Stimulated activated CD4-positive, alpha-beta T cell treated with anti-CD3 and anti-CD28 coated beads, Interleukin-1b, Interleukin-23, amount 100 ng/mL, for 1 hour (primary cell): ENCODE measurements at places on chromosomes 11 and 22.

DNA sequence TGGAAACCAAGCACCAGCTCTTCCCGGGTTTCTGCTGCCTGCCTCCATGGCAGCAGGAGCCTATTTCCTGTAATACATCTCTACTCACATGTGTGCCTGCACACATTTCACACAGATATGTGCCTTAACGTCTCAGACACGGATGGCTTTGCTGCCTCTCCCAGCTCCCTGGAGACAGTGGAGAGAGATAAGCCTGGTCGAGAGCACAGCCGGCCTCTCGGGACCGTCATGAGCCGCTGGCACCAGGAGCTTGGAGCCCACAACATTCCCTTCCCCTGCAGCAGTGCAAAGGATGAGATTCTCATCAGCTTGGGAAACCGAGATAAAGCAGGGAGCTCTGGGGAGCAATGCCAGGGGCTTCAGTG lies 587.7 kb downstream of the BRD1 start:
- DNase-seq, result no peak

- no peak for DNase-seq
These were observed 6.0 kb upstream of the SLC35F2 start for GRCh38 chr11:107864591-107864990.

DNA sequence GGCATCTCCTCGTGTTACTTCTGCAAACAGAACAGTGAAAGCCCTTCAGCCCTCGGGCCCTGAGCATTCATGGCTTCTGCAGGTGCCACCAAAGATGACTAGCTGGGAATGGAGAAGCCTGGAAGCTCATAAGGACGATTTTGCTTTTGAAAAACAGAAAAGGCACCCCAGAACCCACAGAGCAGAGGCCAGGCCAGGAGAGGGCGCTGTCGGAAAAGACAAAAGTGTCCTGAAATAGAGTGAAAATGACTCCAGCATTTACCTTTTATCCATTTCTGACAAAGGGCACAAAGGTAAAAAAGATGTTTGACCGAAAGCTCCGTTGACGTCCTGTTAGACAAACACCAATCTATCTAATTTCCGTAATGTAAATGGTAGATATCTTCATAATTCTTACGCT lies 37.6 kb downstream of the ZNF195 start:
- peak; percentile 18 for DNase-seq

DNA sequence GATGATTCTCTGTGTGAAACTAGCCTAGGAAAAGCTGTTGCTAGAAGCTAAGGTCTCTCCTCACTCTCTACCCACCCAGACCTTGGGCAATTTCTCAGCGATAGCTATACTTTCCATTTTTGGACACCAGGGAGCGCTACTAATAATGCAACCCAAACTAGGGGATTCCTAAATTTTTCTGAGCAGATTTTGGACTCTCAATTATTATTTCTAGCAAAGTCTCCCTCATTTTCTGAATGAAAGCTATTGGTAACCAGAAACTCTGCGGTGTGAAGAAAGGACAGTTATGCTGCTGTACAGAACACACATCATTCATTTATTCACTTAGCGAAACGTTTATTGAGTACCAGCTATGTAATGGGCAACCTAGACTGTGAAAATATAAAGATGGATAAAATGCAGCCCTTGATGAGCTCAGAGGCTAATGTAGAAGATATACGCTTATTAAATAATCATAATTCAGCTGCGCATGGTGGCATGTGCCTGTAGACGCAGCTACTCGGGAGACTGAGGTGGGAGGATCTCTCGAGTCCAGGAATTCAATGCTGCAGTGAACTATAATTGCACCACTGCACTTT lies 6.1 kb upstream of the STIM1 start:
- no peak for DNase-seq

- DNase-seq, result no peak
These were observed 5.5 kb downstream of the OPCML start for GRCh38 chr11:133526790-133527189.

DNA sequence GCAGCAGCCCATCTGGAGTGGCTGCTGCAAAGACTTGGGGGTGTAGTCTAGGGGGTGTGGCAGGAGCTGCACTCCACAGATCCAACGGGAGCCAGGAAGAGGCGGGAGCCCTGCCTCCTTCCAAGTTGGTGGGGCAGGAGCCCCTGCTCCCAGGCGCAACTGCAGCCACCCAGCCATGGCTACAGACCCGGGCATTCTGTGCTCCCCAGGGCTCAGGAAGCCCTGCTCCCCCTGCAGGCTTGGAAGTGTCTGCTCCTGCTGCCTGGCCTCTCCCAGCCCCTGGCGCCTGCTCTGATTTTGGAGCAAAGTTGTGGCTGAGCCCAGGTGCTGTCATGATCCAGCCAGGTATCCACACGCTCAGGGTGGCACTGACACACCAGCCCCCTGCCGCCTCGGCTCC lies 58.5 kb downstream of the CCDC34 start:
- no peak for DNase-seq

DNA sequence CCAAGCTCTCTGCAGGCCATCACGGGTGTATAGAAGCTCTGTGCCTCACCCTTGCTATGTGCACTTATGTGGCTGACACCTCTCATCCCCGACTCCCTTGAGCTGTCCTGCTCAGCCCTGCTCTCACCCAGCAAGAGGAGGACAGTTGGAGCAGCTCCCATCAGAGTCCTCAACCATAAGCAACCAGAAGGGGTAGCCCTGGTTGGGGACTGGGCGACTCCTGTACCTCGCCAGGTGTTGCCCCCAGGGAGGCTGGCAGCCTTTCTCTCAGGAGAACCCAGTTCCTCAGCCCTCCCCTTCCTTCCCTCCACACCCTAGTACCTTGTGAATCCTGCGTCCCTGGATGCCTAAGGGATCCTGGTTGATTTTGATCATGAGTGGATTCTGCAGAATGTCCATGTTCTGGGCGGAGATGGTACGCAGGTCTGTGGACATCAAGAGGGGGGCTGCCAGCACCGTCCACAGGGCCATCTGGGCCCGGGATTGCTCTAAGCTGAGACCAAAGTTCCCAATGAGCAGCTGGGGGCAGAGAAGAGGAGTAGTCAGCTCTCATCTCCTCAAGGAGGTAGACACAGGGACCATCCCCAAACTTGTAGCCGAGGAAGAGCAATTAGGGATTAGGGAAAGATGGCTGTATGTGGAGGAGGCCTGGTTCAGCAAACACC lies 8.0 kb downstream of the NAGA start:
- DNase-seq, result no peak

- no peak for DNase-seq
These were observed 548 bp downstream of the FDXACB1 start for GRCh38 chr11:111878385-111878848.

- DNase-seq, result no peak
These were observed 34.1 kb downstream of the SGSM3 start for GRCh38 chr22:40404251-40405177.

- DNase-seq, result no peak
These were observed 678 bp downstream of the CD248 start for GRCh38 chr11:66315921-66316811.

- DNase-seq, result no peak
These were observed 13.1 kb upstream of the E2F8 start for GRCh38 chr11:19253817-19254216.

- DNase-seq, result no peak
These were observed 51.8 kb downstream of the SYN3 start for GRCh38 chr22:33006220-33006954.

GRCh38 chr11:2740275-2740940 lies 40.6 kb upstream of the KCNQ1OT1 start:
- DNase-seq, result no peak

GRCh38 chr11:65419772-65420481 lies 2.7 kb upstream of the NEAT1 start:
- DNase-seq, result no peak

DNA sequence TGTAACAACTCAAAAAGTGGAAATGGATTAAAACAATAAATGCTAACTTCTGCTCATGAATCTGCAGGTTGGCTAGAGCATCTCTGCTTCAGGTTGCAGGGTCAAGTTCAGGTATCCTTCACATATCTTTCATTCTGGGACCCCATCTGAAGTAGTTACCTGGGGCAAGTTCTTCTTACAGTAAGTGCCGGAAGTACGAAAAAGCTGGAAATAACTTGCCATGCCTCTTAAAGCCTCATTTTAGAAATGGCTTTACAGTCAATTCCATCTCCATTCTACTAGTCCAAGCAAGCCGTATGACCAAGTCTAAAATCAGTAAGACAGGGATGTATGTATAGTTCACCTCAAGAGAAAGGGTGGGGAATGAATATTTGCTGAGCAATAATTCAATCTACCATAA lies 93.7 kb downstream of the FCHSD2 start:
- DNase-seq, result no peak

GRCh38 chr11:119356349-119357031 lies 10.0 kb upstream of the MFRP start:
- DNase-seq, result peak; percentile 52

DNA sequence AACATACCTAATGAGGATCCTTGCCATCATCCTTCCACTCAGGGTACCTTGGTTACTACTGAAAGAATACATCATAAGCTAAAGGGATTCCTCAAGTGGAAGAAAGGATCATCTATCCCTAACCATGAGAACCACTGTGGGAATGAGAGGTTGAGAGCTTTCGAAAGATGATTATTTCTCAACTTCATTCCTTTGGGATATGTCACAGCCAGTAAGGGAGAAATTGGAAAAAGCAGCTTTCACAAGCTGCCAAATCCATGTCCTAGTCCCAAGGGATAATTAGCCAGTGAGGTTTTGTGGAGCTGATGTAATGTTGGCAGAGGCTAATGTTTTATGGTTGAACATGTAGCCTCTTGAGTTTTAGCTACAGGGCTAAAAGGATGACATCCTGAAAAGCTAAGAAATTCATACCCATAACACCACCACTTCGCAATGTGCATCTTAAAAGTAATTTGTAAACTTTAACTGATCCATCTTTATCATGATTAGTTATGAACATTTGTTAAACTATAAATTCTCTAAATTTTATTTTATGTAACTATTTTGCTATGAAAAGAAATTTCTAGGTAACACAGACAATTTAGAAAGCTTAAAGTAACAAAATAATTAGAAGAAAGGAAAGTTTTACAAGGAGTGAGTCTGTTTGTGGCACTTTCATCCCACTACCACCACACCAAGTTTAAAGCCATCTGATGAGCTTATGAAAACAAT lies 123.9 kb downstream of the MRTFA start:
- DNase-seq, result no peak

- DNase-seq, result no peak
These were observed 539.3 kb upstream of the B3GAT1 start for GRCh38 chr11:134951305-134951700.

DNA sequence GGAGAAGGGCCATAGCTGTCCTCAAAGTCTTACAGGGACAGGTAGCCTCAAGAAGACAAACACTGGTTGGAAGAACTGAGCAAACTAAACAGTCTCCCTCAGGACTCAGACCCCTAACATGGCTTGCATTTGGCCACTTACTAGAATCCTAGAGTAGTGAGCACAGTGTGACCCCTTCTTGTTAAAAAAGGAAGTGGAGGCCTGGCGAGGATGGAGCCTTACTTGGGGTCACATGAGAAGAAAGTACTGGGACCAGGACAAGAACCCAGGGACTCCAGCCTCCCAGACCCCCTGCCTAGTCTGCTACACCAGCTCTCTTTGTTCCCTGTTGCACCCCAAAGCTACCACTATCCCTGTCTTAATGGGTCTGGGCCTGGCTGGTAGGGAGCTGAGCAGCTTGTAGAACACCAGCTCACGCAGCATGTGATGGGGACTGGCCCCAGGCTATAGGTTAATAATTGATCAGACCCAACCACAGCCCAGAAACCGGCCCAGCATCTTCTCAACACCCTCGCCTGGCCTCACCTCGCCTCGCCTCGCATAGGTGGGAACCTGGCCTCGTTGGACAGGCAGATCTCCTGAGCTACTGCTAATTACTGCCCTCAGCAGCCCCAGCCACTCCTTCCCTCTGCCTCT lies 17.6 kb downstream of the DGAT2 start:
- no peak for DNase-seq

DNA sequence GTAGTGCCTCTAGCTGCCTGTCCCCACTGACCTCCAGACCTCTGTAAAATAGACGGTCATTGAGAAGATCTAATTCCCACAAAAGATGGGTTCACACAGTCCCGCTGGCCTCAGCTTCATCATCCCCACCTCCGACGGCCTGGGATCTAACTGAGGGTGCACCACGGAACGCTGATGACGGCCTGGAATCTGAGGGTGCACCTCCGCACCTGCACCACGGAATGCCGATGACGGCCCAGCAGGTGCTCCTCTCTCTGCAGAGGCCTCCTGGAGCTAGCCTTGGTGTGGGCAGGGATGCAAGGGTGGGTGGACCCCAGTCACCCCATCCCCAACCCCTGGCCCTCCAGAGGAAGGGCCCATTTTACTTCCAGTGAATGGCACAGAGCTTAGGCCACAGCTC lies 77.3 kb downstream of the PHF21B start:
- no peak for DNase-seq

GRCh38 chr11:60984149-60984548 lies 12.7 kb downstream of the CD6 start:
- DNase-seq, result no peak

DNA sequence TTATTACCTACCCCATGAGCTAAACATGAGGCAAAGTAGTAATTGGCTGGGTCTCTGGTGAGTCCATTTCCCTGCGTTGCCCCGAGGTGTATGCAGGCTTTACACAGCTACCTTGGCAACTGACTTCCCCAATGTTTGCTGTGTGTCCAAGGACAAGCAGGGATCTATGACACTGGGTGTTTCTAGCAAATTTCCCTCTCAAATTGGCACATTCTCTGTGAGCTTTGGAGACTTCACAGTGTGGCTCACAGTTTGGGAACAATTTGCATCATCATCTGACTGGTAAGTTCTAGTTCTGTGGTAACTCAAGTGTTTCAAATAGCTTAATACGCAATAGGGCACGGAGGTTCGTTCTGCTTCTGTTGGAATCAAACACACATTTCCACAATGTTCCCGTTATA lies 12.5 kb downstream of the NNMT start:
- no peak for DNase-seq

DNA sequence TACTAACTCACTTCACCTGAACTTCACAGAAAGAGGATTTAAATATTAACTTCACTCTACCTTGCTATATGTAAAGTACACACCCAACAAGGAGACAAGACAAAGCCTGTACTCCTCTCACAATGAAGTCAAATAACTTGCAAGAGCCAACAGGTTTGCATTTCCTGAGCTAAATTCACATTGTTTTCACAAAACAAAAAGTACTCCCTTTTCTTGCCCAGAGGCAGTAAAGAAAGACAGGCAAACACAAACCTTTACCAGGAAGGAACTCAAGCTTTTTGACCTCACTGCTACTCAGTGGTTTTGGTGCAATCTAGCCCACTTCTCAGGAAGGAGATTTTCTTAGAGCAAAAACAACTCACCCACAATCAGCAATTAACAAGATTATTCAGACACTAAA lies 15.7 kb downstream of the USP28 start:
- no peak for DNase-seq

DNA sequence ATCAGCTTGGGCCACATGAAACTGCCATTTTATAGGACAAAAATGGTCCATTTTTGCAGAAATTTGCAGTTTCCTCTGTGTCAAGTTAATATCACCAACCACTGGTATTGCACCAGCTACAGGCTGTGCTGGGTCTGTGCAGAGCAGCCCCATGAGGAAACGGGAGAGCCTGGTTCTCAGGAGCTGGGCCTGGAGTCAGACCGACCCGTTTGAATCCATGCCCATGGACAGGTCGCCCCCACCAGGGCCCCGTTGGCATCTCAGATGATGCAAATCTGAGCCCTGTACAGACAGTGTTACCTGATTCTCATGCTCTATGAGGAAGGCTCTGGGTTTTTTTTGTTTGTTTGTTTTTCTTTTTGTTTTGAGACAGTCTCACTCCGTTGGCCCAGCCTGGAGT lies 9.8 kb upstream of the SEC14L6 start:
- no peak for DNase-seq

GRCh38 chr11:833114-833791 lies 501 bp downstream of the CD151 start:
- DNase-seq, result no peak

GRCh38 chr22:38467904-38468442 lies at the start of gene KDELR3:
Gene KDELR3, plus strand, starts transcription at chr22:38468096. Its CDS starts 138 bp downstream, at chr22:38468234.
- peak; percentile 31 for DNase-seq

- DNase-seq, result no peak
These were observed 14.3 kb upstream of the CRY2 start for GRCh38 chr11:45832811-45833441.
